ENCODE measurements at places on chromosomes 16 and 17.

DNA sequence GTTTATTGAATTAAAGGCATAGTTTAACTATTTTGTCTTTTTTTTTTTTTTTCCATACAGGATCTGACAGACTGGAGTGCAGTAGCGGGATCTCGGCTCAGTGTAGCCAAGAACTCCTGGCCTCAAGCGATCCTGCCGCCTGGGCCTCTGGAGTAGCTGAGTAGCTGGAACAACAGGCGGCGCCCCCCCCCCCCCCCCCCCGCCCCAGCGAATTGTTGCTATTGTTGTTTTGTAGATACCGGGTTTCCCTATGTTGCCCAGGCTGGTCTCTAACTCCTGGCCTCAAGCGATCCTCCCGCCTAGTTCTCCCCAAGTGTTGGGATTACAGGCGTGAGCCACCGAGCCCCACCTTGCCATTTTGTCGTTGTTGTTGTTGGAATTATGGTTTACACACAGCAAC, 1.3 kb upstream of the CENPV start:
- peak; percentile 49 for DNase-seq

DNA sequence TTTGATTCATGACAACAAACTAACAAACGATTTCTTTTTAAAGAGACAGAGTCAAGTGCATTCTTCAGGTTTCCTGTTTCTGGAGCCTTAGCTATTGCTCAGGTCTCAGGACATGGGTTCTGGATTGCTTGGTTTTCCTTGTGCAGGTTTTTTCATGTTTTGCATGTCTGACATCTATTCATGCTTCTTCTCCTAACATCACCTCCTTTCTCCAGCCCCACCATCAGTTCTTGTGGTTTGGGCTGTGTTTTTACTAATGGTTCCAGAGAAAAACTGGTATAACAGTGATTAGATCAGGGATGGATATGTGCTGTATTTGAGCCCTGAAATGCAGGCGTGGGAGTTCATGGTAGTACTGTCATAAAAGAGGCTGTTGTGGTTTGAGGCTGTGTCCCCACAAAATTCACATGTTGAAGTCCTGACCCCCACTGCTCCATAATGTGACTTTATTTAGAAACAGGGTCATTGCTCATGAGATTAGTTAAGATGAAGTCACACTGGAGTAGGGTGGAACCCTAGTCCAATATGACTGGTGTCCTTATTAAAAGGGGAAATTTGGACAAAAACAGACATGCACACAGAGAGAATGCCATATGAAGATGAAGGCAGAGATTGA, 67.9 kb downstream of the IRX6 start:
- DNase-seq: no peak

DNA sequence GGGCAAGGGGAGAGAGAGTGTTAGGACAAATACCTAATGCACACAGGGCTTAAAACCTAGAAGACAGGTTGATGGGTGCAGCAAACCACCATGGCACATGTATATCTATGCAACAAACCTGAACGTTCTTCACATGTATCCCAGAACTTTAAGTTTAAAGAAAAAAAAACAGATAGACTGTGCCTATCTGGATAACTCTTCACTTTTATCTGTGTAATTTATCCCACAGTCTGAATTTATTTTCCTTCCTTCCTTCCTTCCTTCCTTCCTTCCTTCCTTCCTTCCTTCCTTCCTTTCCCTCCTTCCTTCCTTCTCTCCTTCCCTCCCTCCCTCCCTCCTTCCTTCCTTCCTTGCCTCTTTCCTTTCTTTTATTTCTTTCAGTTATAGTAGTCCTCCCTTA, 370.7 kb downstream of the CDH8 start:
- no peak for DNase-seq

DNA sequence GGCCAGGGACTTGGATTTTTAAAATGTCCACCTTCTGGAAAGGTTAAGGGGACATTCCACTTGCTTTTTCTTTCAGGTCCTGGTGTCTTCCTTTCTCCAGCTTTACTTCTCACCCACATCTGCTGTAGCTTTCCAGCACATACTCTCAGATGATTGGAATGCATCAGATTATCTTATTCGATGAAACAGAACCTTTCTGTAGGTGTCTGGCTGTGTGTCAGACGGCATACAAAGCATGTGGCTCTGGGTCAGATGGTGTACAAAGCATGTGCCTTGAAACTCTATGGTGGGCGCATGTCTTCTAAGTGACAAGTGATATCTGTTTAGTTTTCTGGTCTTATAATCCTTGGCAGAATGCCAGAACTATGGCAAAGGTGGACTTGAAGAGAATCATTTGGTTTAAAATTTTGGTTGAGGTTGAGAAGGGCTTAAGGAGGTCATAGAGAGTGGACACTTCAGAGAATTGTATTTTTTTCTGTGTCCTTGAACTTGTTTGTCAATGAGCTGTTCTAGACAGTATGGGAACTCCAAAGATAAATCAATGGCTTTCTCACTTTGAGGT, 125.3 kb downstream of the FTO start:
- DNase-seq: no peak

GRCh38 chr17:43547659-43548256, 1.6 kb upstream of the ETV4 start:
- DNase-seq: no peak

DNA sequence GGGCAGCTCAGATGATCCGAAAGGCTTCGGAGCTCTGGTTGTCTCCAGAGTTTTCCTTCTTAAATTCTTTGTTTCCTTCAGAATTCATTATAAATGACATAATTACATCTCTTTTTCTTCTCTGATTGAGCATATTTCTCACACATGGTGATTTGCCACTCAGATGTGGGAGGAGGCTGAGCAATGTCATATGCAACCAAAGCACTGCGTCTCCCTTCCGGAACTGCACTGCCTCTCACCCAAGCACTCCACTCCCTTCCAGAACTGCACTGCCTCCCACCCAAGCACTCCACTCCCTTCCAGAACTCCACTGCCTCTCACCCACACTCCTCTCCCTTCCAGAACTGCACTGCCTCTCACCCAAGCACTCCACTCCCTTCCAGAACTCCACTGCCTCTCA, 131.5 kb downstream of the SALL1 start:
- no peak for DNase-seq

DNA sequence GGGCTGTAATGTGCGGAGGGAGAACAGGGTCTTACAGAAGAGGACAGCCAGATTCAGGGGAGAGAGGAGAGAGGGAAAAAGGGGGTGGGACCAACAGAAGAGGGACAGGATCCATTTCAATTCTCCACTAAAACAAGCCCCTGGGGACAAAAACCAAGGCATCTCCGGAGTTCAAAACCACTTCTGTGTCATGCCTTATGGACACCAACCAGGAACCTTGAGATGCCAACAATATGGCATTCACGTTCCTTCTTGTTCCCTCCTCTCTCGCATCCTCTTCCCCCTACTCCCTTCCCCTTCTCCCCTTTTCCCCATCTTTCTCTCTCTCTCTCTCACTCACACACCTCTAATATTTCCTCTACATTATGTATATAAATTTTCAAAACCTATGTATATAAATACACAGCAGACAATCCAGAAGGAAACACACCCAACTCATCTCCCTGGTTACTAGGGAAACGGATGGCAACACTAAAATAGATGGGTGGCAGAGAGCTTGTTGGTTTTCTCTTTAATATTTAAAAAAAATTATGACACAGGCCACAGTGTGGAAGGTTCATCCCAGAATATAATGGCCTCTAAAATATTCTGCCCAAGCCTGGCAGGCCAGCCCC, 123.1 kb downstream of the SLC39A11 start:
- DNase-seq: no peak

GRCh38 chr16:83586461-83587200, 221.1 kb upstream of the HSBP1 start:
- DNase-seq: no peak

DNA sequence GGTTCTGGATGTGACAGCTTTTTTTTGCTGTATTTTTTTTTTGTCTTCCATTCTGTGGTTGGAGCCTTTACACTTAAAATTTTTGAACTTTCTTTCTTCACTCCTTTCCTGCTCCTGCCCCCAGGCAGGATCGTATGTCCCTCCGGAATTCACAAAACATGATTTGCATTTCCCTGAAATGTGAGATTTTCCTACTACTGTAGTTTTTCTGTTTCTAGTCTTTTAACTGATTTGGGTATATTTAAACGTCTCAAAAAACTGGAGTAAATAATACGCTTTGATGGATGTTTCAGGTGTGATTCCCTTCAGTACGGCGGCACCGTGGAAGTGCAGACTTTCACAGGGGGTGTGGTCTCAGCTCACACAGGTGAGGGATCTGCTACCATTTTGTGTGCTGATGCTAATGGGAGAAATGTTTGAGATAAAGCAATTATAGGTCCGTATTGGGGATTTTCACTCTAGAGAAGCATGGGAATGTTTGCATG, 686 bp downstream of the SRCAP start:
- DNase-seq: no peak

GRCh38 chr17:48625495-48626244, 488 bp downstream of the HOXB9 start:
- no peak for DNase-seq

- DNase-seq: no peak
Measured at GRCh38 chr16:2524339-2524938, 4.3 kb downstream of the AMDHD2 start.
